Astrocyte of the spinal cord (primary cell): ENCODE measurements at places on chromosomes 7 and 10.

GRCh38 chr10:34792881-34793280, 22.2 kb downstream of the PARD3 start:
- DNase-seq = no peak

DNA sequence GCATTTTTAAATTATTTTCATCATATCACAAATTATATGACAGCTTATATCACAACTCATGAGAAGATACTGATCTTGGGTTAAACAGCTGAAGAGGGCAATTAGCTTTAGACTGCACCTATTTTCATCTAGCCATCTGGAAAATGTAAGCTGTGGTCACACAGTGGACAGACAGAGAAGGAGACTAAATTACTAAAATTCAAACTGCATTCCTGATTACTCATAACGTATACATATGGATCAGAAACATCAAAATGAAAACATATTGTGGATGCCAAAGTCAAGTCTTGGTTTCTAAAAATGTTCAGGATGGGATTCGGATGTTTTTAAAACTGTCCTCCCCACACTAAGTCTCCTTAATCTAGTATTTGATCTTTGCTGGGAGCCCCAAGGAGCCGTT, 6.6 kb downstream of the BBIP1 start:
- DNase-seq = peak; percentile 62

GRCh38 chr7:80439894-80440821, 71.7 kb downstream of the GNAT3 start:
- peak; percentile 67 for DNase-seq

- peak; percentile 73 for DNase-seq
Measured at GRCh38 chr10:62618576-62619412, 185.7 kb upstream of the ADO start.

- no peak for DNase-seq
Measured at GRCh38 chr7:107071129-107071528, 26.6 kb downstream of the PRKAR2B start.

GRCh38 chr7:23467806-23468525, 2.3 kb downstream of the IGF2BP3 start:
- DNase-seq = peak; percentile 63

DNA sequence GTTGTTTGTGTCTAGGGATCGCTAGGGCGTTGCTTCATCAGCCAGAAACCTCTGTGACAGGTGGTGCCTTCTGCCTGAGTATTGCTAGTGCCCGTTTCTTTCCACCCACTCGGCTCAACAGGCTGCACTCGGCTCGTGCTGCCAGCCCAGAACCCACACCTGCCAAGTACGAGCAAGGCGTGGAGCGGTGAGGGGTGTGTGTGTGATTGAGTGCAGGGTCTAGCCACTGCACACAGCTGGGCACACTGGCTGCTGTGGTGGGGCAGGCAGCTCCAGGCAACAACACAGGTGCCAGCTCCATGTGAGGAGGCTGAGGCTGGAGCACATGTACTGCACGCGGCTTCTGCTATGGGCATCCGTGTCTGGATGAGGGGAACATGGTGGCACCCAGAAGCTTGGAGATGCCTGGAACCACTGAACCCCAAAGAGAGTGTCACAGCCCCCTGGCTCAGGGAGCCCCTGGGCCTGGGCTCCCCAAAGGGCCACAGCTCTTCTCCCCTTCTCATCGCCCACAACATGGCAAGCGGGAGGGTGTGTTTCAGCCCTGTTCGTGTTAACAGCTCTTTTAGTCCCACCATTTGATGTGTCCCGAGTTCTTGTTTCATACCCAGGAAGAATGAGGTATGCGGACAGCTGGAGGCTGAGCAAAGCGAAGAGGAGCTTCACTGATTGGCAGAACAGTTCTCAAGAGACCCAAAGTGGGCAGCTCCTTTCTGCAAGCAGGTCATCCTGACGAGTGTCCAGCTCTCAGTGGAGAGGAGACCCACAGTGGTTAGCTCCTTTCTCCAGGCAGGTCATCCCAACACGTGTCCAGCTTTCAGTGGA, 78.1 kb downstream of the HDAC9 start:
- DNase-seq = no peak

- no peak for DNase-seq
Measured at GRCh38 chr10:116451711-116452337, 24.2 kb downstream of the PNLIPRP3 start.

- DNase-seq = no peak
Measured at GRCh38 chr10:100339236-100339635, 7.8 kb upstream of the SCD start.

- DNase-seq = no peak
Measured at GRCh38 chr10:34826857-34827766, 12.0 kb upstream of the PARD3 start.

- DNase-seq = no peak
Measured at GRCh38 chr10:71762324-71762723, 11.0 kb downstream of the VSIR start.

DNA sequence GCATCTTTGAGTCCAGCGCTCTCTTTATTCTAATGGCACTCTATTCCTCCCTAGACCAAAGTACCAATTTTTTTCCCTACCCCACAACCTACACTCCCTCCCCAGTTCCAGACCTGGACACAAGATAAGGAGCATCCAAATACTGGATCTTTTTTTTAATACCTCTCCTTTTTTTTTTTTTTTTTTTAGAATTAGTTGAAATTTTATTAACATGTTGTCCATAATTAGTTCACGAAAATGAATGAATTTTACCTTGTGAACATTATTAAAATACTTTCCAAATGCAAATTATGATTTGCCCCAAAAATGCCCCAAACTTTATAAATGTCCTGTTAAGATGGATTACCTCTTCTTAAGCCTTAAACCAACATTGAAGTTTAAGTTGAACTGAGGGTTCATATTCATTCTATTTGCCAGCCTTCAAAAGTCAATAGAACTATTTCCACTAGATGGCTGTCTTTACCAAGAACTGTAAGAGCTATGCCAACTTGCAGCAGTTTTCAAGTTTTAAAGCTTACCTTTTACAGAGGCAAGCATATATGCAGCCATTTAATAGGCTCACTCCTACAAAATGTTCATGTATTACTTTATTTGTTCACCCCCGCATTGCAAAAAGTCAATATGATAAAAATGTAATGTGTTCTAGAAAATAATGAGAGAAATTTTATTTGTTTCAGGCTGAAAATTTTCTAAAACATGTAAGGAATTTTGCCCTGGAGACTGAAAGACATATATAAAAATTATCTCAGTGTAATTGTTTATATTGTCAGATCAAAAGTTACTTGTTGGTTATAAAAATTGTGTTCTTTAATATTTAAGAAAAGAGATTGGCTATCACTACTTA, 39.7 kb upstream of the TNKS2 start:
- DNase-seq = peak; percentile 79

- DNase-seq = no peak
Measured at GRCh38 chr7:159027789-159028507, 116.7 kb downstream of the VIPR2 start.

GRCh38 chr7:7966141-7966734, 2.4 kb upstream of the GLCCI1 start:
- DNase-seq = no peak

GRCh38 chr7:129271500-129272355, 46.9 kb downstream of the AHCYL2 start:
- DNase-seq = peak; percentile 64

DNA sequence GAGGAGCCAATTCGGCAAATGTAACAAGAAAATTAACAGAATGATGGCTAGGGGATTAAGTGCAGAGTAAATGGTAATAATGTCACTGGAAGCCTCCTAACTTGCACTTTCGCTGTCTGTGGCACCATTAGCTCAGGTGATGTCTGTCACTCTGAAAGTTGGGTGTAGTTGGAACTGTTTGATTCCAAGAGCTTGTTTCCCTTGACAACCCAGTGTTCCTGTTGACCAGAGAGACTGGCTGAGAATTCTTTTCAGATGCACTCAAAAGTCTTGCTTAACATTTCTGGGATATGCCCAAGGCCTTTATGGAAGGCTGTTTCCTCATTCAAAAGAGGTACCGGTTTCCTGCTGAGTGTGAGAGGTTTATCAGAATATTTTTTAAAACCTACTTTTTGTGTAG, 49.6 kb downstream of the PLPP4 start:
- peak; percentile 58 for DNase-seq

GRCh38 chr7:131238347-131238931, 89.2 kb upstream of the MKLN1 start:
- DNase-seq = peak; percentile 69

DNA sequence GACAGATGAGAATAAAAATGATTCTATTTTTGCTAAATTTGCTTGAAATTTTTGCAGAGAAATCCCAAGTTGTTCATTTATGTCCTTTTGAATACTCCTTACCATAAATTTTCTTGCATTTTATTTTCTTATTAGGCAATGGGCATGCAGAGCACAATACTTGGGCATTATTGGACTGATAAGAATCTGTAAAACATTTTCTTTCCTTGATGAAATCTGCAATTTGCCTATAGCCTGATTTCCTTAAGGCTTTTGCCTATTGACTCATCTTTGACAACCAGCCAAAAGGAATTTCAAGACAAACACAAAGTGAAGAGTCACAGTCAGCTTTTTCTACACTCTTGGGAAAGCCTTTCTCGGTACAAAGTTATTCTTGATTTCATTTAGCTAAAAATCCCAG, 30.5 kb upstream of the GNAT3 start:
- DNase-seq = peak; percentile 86

DNA sequence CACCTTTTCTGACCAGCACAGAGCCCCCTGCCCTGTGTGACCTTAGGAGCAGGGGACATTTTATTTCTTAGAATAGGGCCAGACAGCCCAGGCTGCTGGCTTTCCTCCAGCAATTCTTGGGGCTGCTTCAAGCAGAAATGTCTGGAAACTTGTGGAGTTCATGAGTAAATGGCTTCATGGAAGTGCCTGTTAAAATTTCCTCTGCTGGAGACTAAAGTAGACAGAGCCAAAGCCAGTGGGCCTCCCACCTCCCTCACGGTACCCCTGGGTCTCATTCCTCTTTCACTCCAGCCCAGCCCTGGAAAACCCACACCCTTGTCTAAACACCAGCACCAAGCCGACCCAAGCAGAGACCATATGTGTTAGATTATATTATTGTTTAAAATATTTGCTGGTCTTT, 505.5 kb upstream of the ZMIZ1 start:
- DNase-seq = no peak

- DNase-seq = peak; percentile 82
Measured at GRCh38 chr7:81638198-81638597, 131.6 kb downstream of the HGF start.

GRCh38 chr10:94006591-94007550, 13.1 kb downstream of the PLCE1 start:
- peak; percentile 94 for DNase-seq

DNA sequence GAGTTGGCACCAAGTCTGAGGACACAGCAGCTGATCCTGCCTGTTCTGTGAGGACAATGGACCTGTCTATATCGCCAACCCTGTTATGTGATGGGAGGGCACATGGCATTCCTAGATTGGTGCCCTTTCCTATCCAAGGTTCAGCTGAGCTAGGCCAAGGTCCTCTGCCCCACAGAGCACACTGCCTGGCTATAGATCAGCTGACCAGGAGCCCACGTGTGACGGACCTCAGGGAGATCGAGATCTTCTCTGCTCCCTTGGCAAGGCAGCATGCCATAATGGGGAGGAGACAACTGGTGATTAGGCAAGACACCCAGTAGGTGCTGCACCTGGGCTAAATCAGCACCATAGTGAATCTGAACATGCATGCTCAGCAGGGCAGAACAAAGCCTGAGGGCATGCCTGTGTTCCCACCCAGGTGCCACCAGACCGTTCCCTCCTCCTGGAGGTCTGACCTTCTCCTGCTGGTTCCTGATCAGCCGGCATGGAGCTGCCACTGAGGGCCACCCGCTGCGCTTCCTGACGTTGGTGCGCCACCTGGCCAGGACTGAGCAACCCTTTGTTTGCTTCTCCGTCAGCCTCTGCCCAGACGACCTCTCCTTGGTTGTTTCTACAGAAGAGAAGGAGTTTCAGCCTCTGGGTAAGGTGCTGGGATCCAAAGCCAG, 93.7 kb downstream of the WDFY4 start:
- DNase-seq = no peak

DNA sequence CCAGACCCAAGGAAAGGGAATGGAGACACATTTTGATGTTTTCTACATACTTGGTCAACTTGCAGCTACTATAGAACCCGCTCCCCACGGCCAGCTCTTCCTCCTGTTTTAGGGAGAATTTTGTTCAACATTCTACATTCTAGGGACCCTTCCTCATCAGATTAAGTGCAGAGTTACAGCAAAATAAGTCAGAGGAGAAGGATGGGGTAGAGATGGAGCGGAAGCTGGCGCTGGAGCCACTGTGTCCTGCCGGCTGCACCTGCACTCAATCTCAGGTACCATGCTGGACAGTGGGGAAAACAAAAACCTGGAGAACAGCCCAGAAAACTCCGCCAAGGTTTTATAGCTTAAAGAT, 79.4 kb upstream of the EN2 start:
- no peak for DNase-seq

GRCh38 chr7:101216860-101217387, 457 bp downstream of the PLOD3 start:
- no peak for DNase-seq

DNA sequence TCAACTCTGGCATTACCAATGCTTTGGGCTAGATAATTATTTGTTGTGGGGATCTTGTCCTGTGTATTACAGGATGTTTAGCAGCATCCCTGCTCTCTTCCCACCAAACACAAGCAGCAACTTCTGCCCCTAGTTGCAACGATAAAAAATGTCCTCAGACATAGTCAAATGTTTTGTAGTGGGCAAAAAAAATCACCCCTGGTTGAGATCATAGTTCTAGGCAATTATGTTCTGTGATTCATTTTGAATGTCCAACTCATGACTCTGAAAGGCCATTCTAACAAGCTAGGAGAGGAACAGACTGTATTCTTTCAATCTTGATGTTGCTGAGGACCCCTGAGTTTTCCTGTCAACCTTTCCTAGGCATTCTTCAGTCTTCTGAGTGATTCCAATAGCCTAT, 79.5 kb downstream of the RTKN2 start:
- no peak for DNase-seq

GRCh38 chr7:116788572-116789197, 73.7 kb upstream of the CAPZA2 start:
- no peak for DNase-seq

- DNase-seq = peak; percentile 32
Measured at GRCh38 chr7:4136036-4136435, 546.1 kb upstream of the FOXK1 start.

DNA sequence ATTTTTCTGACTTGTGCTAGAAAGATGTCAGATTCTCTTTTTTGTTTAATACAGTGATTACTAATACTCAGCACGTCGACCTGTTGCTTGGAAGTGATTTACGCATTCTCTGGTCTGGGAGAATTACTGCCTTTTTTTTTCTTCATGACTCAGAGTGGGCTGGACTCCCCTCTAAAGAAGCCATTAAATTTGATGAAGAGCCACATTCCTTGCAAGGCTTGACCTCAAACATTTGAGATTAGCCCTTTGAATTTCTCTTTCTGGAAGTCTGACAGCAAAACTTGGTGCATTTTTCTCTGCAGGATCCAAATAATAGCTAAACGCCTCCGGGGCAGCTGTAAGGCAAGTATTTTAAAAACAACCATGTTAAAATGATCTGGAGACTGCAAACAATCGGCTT, 171.6 kb downstream of the GALNT17 start:
- peak; percentile 61 for DNase-seq
